Kidney tubule cell (primary cell): ENCODE measurements at places on chromosomes 5 and 9.

DNA sequence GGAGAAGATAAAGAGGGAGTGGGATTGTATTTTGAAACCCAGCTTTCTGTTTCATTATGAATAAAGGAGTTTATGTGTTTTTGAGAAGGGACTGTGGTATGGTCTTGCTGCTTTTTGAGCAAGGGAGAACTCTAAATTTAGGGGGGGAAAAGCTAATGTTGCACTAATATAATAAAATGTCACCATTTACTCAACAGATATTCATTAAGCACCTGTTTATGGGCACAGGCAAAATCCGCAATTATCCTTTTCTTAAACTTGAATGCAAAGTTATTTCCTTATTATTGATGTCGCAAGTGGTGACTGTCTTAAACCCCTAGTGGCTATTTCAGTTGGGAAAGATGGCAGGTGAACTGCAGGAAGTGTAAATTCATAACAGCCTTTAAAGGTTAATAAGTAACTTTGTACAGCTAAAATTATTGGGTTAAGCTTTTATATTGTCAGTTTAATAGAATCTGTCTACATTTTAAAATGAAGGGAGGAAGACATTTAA lies 1.5 kb downstream of the CDC42SE2 start:
- peak; percentile 78 for DNase-seq

DNA sequence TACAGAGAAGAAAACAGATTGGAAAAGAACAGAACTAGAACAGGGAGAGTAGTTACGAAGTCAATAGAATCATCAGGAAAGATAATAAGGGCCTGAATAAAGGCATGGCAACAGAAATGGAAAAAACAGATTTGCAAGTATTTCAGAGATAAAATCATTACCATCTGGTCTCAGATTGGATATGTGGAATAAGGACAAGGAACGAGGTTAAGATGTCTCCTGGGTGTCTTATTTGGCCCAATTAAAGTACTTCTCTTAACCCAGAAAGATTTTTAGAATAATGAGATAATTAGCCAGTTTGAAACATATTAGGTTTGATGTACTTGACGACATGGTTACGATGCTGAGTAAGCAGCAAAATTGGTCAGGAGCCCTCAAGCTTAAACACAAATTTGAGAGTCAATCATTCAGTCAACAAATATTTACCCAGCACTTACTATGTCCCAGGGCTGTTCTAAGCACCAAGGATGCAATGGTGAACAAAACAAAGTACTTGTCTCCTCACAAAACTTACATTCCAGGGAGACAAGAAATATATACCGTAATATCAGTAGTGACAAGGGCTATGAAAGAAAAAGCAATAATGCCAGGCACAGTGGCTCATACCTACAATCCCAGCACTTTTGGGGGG lies 18.3 kb downstream of the RICTOR start:
- DNase-seq: no peak

DNA sequence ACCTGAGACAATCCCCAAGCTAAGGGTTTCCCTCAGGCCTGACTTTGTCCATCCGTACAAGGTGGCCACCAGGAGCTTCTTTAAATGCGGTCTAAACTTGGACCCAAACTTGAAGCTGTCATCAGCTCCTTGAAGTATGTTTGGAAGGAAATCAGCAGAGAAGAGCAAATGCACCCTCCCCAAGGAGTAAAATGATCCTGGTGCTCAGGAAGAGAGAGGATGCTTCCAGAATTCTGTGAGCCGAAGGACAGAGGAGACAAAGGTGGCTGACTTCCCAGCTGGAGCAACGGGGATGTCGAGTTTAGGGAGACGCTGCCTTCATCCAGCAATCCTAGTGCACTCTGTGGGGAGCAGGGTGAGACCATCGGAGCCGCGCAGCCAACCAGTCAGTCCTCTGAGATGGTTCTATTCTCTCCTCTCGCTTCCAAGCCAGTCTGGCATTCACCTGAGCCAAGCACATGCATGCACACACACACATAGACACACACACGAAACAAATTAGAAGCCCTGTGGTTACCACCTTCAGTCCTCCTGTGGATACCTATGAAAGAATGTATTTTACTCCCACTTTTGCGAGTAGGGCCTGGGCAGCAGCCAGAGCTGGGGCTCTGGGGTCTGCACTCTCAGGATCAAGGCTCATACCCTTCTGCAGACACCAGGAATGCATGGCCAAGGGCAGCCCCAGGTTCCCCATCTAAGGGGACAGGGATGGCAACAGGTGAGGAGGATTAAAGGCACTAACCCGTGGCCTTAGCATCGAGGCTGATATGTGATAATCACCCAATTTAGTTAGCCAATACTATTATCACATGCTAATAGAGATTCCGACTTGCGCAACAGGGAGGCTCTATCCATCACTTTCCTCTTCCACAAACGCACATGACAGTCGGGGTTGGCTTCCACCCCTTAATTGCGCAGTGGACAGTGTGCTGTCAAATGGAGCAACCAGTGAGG lies 75.8 kb downstream of the GTF3C4 start:
- no peak for DNase-seq

- no peak for DNase-seq
Observed at GRCh38 chr5:150614661-150615060, 25.8 kb upstream of the SYNPO start.

DNA sequence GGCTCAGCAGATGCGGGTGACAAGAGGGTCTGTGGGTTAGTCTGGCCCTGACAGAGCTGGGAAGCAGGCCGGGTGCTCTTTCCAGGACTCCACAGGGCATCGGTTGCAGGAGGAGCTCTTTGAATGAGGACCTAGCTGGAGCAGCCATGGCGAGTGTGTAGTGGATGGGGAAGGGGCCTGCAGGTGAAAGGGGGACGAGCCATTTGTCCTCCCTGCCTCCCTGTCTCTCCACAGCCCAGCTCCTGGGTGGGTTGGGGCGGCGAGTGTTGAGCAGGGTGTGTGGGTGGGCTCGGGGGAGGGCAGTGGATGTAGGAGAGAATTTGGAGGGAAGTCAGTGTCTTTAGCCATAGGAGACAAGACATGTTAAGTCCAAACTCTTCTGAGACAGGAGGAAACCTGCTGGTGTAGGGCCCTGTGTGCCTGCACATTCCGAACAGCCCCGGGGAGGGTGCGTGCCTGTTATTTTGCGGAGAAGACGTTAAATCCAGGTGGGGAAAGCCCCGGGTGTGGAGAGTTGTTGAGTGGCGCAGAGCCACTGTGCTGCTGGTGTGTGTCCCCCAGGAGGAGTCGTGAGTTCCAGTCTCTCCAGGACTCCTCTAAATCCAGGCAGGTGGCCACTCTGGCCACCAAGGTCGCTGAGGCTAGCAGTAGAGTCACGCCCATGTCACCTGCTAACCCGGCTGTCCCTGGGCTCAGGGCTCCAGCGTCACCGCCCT lies 73.6 kb downstream of the PSMB7 start:
- DNase-seq: no peak

GRCh38 chr5:59596586-59597350 lies 296.8 kb downstream of the PDE4D start:
- peak; percentile 46 for DNase-seq

DNA sequence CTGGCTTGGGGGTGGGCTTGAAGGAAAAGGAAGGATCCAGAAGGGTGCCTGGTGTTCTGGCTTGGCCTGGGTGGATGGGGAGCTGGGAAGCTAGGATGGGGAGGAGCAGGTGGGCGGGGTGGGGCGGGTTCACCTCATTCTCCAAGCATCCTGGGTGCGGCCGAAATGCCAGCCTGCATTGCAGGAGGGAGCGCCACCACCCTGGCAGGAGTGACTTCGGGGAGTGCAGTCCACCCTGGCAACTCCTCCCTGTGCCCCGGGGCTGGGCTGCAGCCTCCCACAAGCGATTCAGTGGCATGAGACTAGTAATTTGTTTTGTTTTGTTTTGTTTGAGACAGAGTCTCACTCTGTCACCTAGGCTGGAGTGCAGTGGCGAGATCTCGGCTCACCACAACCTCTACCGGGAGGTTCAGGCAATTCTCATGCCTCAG lies 5.5 kb downstream of the TTC16 start:
- peak; percentile 44 for DNase-seq

- peak; percentile 59 for DNase-seq
Observed at GRCh38 chr5:38866362-38867031, 20.7 kb downstream of the OSMR start.

GRCh38 chr9:132761602-132762001 lies 91.3 kb downstream of the GTF3C4 start:
- DNase-seq: no peak

DNA sequence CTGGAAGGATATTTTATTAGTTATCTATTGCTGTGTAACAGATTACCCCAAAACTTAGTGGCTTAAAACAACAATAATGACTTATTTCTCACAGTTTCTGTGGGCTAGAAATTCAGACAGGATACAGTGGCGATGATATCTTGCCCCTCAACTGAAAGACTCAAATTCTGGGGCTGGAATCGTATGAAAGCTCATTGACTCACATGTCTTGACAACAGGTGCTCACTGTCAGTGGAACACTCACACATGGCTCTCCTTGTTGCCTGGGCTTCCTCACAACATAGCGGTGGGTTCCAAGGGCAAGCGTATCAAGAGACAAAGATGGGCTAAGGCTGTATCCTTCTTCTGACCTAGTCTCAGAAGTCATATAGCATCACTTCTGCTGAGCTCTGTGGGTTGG lies 3.7 kb upstream of the GNPDA1 start:
- DNase-seq: peak; percentile 49

DNA sequence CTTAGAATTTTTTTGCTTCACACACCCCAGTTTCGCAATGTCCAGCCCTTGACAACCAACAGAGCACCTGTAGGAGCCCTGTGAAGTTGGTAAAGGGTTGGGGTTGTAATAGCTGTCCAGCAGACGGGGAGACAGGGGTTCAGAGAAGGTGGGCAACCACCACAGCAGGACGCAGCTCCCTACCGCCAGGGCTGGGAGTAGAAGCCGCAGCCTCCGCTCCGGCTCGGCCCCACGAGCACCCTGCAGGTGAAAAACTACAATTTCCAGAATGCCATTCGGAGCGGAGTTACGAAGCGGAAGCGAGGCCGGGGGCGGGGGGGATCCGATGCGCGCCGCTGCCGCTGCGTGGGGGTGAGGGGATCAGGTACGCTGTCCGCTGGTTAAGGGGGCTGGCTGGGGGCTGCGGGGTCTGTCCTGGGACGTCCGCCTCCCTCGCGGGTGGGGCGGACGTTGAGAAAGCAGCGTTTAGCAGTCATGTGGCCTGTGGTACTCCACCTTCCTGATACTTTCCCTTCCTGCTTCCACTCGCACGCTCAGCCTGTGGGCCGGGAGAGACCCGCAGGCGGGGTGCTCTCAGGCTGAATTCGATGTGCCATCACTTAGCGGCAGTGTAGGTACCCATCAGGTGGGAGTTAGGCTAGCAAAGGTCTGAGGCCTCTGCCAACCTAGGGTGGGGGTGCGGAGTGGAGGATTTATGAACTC lies at the start of gene TRMT10B:
TRMT10B (plus strand) TSS at position 317 of the 702 bp plus-strand sequence. CDS start 8,127 bp downstream, outside the sequence.
- peak; percentile 72 for DNase-seq

DNA sequence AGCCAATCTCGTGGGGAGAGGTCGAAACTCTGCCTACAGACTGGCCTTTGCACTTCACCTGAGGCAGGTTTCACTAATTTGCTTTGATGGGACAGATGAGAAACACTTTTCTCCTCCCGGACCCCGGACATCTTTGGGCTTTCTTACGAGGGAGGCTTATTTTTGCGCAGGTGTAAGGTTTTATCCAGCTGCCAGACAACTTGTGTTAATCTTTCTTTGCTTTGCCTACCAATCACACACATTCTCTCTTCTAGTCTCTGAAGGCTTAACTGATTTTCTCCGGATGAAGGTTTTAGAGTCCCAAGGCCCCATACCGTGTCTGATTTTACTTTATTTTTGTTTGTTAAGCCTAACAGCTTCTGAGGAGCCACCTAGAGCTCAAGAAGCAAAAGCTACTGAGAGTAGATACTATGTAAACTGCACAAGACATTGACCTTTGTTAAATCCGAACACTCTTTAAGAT lies 436 bp upstream of the EMB start:
- DNase-seq: no peak

- no peak for DNase-seq
Observed at GRCh38 chr9:4012441-4012840, 287.4 kb downstream of the GLIS3 start.

DNA sequence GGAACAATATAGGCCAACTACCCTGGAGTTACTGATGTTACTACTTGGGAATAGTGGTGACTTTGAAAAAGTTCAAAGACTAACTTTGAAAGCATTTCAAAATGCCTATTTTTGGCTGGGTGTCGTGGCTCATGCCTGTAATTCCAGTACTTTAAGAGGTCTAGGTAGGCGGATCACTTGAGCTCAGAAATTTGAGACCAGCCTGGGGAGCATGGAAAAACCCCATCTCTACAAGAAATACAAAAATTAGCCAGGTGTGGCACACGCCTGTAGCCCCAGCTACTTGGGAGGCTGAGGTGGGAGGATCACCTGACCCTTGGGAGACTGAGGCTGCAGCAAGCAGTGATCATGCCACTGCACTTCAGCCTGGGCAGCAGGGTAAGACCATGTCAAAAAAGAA lies 105.3 kb downstream of the ARRDC3 start:
- no peak for DNase-seq

DNA sequence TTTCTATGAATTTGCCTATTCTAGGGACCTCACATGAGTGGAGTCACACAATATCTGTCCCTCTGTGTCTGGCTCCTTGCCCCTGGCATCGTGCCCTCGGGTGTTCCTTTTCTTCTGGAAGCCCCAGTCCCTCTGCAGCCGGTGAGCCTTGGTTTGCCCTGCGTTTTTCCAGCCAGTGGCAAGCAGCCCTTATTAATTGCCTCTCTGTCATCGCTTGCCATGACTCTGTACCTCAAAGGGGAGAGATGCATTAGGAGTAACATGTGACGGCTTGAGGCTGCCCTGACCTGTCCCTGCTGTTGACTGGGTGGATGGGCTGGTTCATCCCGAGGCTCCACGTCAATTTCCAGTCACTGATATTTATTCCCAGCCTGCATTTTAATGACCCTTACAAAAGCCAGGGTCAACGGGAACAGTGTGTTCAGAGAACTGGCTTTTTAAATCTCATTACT lies 87.3 kb downstream of the CFAP90 start:
- DNase-seq: no peak

DNA sequence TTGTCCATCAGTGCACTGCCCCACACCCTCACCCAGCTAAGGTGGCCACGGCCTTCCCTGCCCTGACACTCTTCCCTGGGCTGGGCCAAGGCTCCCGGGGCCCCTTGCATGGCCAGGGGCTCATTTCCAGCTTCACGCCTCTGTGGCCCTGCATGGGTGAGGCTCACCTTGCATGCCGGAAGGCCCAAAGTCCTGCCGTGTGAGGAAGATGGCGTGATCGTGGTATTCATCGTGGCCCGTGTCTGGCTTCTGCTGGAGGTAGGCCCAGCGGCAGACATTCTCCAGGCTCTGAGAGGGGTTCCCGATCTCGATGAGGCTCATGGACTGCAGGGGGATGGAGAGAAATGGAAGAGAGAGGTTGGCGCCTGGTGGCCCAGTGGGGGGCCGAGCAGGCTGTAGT lies 98.4 kb downstream of the ZNF354C start:
- no peak for DNase-seq

DNA sequence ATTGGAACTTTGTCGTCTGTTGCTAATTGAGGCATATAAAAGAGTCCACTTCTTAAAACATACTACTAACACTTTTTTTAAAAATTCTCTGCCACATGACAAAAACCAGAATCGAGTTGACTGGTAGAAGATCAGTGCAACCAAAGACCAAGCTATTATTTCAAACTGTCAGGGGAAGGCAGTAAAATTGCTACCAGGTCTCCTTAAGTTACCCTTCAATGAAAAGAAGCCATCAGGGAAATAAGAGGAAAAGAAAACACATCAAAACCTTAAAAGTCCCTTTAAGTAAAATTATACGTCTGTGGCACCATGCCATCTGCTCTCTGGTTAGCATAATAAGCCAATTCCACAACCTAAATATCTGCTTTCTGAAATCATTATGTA lies 9.6 kb downstream of the ZNF608 start:
- no peak for DNase-seq

- DNase-seq: no peak
Observed at GRCh38 chr5:81250004-81250403, 16.9 kb downstream of the CKMT2 start.

- no peak for DNase-seq
Observed at GRCh38 chr5:78075301-78075700, 219.2 kb downstream of the AP3B1 start.
